ENCODE measurements at places on chromosomes 16 and 17.

DNA sequence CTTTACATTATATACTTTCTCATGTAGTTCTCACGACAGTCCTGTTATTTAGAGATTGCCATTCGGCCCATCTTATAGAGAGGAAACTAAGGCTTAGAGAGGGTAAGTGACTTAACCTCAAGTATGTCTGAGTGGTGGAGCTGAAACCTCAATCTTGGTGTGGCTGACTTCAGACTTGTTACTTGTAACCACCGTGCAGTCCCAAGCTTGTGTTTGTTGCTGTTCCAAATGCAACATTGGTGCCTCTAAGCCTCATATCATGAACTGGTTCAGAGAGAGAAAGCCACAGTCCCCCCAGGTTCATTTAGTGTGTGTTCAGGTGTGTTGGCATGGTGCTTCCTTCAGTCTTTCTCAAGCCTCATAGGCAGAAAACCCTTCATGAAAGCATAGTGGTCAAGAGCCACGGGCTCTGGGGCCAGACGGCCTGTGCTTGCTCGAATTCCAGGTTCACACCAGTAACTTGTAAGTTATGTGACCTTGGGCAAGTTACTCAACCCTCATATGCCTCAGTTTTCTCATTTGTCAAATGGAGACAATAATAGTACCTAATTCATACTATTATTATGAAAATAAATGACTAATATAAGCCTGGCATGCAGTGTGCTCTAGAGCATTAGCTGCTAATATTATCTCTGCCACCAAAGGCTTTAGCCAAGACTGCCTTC lies 39.9 kb downstream of the CDH1 start:
- no peak for DNase-seq

GRCh38 chr16:11679250-11679649 lies 11.0 kb downstream of the SNN start:
- DNase-seq = no peak

- DNase-seq = no peak
These were observed 76.7 kb upstream of the ALOX12 start for GRCh38 chr17:6919158-6919557.

- DNase-seq = no peak
These were observed 7.0 kb downstream of the PSME3IP1 start for GRCh38 chr16:57178793-57179212.

DNA sequence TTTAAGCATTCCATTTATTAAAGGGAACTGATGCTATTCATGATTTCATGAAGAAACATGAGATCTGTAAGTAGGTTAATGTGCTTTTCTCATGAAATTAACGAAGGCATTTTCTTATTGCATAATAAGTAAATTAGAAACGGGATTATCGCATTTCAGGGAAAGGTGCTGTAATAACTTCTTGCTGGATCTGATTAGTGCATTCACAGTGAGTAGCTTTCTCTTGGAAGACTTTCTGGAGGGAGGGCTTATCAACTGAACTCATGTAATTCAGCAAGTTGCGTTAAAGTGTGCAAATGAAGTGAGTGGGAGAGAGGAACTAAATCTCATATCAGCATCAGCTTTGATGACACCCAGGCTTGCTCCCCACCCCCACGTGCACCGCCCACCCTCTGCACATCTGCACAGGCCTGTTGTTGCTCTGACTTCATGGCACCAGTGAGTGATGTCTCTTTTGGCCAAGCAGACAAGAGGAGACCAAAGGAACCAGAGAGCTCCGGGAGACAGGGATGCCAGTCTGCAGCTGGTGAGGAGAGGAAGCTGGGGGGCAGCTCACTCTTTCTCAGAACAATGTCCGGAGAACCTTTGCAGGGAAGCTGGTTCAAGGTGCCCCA lies 26.3 kb upstream of the GAS7 start:
- peak; percentile 84 for DNase-seq

DNA sequence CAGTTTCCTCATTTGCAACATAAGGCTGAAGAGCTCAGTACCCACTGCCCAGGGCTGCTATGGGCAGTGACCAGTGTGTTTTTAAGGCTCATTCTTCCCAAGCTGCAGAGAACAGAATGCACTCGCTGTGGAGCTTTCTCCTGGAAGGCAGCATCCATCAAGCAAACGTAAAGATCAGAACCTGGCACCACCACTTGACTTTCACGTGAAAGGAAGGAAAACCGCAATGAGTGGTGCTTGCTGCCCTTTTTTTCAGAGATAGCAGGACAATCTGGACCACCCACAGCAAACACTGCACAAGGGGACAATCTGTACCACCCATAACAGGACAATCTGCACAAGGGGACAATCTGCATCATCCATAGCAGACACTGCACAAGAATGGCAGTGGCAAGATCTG lies 11.2 kb downstream of the CSNK1D start:
- no peak for DNase-seq

DNA sequence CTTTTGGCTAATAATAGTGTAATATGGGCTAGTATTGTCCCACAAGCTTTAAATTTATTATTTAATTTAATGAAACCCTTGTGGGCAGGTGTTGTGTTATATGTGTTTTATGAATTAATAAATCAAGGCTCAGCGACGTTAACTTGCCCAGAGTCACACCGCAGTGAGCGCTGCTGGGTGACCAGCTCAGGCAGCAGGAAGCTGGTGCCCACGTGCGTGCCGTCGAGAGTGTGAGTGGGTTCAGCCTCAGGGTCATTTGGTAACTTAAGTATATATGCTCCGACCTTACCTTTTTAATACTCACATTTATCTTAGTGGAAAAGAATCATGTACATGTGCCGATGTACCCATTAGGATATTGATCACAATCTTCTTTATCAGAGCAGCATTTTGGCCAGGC lies 137.4 kb upstream of the CHMP6 start:
- DNase-seq = no peak

DNA sequence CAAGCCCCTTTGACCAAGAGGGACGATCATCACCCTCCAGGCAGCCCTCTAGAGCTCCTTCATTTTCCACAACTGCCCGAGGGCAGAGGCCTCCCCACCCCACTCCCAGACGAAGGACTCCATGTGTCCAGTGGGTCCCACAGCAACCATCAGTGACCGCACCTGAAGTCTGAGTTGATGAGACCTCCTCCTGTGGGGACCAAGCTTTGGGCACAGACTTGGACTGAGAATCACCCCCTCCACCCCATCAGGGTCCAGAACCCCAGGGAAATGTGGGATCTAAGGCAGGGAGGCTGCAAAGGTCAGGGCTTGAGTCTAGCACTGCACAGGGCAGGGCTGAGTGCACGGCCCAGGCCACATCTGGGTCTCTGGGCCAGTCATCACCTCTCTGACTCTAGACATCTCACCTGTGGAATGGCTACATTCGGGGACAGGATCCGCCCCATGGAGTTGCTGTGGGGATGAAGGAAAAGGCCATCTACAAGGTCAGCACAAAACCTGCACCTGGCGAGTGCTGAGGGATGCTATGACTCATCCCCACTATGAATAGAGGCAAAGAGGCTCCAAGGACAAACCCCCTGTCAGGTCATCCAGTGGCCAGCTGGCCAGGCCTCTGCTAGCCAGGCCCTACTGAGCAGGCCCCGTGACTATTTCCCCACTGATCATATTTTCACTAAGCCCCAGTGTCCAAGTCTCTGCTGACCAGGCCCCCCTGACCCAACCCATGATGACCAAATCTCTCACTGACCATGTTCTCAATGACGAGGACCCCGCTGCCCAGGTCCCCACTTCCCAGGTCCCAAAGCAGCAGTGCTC lies 38.4 kb downstream of the TNFRSF13B start:
- DNase-seq = no peak

GRCh38 chr16:64695684-64696083 lies 426.2 kb downstream of the CDH11 start:
- no peak for DNase-seq

- no peak for DNase-seq
These were observed 77.4 kb downstream of the SKAP1 start for GRCh38 chr17:48352630-48353029.

- DNase-seq = peak; percentile 2
These were observed 394.0 kb downstream of the CA10 start for GRCh38 chr17:51764387-51764971.

DNA sequence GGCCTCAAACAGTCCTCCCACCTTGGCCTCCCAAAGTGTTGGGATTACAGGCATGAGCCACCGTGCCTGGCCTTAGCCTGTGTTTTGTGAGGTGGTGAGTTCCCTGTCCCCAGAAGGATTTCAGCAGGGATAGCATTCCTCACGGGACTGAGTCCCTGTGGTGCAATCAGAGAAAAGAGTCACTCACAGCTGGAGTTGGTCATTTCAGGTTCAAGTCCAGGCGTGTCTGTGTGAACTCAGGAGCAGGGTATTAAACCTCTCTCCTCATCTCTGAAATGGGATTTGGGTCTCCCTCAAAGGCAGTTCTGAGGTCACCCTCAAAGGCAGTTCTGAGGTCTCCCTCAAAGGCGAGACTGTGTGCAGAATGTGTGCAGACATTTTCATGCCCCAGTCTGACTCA lies 28.6 kb downstream of the NPTX1 start:
- DNase-seq = no peak

DNA sequence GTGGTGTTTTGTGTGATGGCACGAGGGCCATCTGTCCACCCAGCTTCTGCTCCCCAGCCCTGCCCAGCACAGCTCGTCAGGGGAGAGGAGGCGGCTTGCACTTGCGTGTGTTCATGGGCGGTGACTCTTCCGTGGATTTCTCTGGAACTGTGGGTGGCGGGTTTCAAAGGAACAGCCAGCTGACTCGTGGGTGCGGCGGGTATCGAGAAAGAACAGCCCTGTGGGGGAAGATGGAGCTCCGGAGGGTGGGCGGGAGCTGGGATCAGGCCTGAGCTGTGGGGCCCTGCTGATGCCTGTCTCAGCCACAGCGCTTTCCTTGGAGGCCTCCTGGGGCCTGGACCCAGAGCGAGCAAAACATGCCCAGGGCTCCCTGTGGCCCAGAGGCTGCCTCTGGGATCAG lies 13.2 kb downstream of the NAGPA start:
- peak; percentile 45 for DNase-seq

DNA sequence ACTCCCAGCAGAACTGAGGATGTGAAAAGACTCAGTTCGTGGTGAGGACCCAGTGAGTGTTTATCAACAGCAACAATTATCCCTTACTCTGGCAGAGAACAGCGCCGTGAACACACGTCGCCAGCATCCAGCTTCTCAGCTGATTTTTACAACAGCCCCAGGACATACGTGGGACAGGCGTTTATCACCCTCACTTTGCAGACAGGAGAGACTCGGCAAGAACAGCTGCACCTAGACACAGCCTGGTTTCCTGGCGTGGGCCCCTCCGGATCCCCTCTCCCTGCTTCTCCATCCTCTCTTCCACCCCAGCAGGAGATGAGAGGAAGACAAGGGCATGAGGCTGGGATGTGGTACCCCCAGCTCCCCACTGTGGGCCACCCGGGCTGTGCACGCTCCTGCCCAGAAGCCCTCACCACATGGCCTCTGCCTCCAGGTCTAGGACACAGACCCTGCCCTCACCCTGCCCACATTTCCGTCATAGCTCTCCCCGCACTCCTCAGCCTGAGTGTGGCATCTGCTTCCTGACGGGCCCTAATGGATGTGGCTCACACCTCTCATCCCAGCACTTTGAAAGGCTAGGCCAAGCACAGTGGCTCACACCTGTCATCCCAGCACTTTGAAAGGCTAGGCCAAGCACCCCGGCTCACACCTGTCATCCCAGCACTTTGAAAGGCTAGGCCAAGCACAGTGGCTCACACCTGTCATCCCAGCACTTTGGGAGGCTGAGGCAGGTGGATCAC lies 17.5 kb downstream of the ABR start:
- no peak for DNase-seq

- no peak for DNase-seq
These were observed 8.9 kb downstream of the EME1 start for GRCh38 chr17:50381920-50382319.

DNA sequence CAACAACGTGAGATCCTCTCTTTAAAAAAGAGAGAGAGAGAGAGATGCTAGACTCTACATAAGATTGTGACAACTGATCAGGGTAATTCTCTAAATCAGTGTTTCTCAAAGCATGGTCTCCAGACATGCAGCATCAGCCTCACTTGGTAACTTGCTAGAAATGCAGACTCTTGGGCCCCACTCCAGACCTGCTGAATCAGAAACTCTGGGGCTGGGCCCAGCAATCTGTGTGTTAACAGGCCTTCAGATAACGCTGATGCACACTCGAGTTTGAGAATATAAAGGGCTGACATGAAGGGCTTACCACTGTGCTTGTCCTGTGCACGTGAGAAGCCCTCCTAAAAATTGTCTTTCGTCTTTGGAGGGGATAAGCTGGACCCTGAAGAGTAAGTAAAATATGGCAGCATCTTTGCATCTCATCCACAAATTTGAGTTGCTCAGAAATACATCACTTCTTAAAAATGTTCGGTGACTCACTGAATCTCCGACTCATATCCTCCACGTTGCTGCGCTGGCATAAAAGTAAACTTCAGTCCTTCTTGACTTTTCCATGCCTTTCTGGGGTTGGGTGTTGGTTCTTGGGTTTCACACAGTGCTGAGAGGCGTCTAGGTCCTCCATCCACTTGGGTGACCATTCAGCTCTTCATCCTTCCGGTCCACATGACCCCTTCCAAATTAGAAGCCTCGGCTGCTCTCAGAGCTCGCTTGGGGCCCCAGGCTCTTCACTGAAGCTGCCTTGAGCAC lies 26.1 kb upstream of the KDM8 start:
- no peak for DNase-seq

- no peak for DNase-seq
These were observed 45.3 kb downstream of the COX4I1 start for GRCh38 chr16:85844786-85845185.

DNA sequence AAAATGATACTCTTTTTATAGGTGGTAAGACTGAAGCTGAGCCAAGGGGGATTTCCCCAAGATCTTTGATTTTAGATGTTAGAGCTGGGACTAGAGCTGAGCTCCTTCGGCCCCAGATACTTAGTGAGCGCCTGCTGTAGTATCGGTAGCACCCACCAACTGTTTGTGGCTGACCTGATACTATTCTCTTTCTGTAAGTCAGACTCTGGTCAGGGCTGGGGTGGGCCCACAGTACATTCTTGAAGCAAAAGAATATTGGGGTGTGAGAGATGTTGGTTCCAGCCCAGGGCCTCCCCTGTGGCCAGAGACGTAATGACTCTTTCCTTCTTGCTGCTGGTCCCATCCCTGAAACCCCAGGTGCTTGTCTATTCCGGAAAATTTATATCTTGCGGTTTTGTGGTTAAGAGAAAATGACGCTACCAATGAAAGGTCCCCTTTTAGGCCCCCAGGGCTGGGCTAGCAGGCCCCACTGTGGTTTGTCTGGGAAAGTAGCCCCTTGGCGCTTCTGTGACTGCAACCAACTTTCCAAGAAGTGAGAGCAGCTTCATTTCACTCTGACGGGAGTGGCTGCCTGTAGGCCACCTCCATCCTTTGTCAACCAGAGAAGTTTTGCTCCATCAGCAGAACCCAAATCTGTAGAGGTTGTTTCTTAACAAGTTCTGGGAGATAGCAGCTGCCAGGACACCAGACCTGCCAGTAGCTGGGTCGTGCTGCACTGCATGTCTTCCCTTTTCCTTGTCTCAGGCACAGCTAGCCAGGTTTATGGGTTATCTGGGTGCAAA lies 86.4 kb upstream of the LGALS9 start:
- DNase-seq = no peak

DNA sequence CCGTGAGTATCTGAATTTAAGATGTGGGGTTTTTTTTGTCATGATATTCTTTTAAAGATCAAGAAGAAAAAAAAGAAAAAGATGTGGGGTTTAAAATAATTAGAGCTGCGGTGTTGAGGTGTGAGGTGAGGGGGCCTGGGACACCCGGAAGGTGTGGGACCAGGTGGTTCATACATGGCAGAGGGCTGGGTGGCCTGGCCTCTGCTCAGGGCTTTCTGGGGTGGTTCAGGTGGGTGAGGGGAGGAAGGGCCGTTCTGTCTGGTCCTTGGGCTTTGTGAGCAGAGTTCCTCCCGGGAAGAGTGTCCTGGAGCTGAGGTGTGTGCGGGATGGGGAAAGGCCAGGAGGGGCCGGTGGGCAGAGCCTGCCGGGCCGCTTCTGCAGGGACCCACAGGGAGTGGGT lies 5.0 kb downstream of the PRSS27 start:
- no peak for DNase-seq

All from nucleus accumbens (tissue), 56 donors.